ENCODE measurements at places on chromosomes 6 and 20.

GRCh38 chr6:127118298-127119101, at the start of gene RSPO3:
Gene RSPO3 (plus strand): TSS chr6:127118671. CDS start chr6:127119193, 522 bp downstream.
- no peak for DNase-seq

DNA sequence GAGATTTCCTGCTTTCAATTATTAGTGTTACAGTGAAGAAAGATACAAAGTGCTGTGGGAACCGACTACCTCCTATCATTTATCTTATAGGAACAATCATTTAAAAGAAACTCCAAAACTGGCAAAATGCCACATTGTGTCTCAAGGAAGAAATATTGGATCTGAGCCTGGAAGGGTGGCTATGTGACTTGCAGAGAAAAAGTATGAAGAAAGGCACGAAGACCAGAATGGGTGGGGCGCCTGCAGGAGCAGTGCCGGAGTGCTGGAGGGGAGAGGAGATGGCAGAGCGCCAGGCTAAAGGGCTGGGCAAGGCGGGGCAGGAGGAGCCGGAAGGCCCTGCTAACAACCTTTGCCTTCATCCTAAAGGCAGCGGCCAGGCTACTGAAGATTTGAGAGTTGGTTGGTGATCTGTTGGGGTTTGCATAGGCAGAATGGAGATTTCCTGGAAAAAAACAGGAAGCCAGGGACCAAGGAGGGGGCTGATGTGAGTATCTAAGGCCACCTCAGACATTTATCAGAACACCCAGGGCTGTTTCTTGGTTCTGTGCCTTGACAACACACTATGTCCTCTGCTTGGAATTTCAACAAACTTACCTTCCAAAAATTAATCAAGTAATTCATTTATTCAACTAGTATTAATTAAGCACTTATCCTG, 125.6 kb downstream of the MAFB start:
- no peak for DNase-seq

GRCh38 chr20:54172856-54173652, 732 bp downstream of the CYP24A1 start:
- no peak for DNase-seq

DNA sequence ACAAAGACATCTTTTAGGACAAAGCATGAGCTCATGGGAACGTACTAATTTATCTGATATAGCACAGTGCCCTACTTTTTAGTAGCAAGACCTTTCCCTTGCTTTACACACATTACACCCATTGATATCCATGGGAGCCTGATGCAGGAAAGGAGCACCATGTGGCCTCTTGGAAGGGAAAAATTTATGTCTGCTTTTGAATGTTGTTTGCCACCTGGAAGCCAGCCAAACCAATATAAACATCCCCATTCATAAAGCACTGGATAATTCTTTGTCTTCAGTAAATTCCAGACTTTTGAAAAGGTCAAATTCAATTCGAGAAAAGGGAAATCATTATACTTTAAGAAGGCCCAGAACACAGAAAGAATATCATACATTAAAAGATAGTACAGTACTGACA, 152.3 kb upstream of the BEND6 start:
- DNase-seq = no peak

DNA sequence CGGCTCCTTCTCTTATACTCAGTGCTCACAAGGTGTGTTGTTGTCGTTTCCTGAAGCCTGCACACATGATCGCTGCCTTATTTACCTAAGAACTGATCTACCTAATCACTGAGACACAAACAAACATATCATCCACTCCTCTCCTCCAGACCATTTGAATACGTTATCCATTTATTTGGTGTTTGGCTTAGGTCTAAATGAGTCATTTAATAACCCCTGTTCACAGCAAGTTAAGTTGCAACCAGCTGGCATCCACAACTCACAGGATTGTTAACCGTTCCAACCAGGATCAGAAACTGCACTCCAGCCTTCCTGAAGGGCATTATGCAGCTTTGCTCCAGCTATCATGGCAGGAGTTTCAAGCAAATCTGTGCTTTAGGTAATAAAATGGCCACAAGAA, 511.1 kb upstream of the MAP3K7 start:
- DNase-seq = no peak

- peak; percentile 19 for DNase-seq
These were observed 25.6 kb upstream of the HLA-DQB1 start for GRCh38 chr6:32692019-32692418.

GRCh38 chr6:53446151-53446550, 97.4 kb upstream of the ELOVL5 start:
- DNase-seq = no peak

GRCh38 chr6:26199773-26200764, 112.8 kb downstream of the HFE start:
- no peak for DNase-seq

DNA sequence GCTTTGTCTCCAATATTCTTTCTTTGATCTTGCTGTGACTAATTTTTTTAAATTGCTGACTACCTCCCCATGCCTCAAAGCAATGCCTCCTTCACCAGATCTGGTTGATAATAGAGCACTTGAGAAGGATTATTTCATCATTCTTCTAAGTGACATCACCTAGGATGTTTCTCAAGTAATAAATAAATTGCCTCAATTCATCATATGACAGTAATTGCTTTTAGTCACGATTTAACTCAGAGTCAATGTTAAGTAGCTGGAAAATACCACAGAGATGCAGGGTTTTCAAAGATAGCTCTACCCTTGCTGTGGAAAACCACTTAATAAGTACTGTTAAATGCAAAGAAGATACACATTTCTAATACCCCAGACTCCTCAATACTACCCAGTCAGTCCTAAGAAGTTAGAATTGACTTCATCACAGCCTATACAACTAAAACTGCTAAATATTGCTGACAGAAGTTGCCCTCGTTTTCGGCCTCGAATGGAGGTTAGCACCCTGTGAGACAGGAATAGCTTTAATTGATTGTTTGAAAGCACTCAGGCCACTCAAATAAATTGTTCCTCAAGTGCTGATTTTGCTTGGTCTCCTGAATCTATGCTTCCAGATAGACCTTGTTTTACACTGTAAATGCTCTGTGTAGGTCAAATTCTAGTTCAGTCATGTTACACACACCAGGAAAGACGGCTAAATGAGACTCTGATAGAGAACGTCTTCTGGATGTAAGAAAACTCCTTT, 640.6 kb upstream of the CHD6 start:
- no peak for DNase-seq

- no peak for DNase-seq
These were observed 7.4 kb upstream of the COX4I2 start for GRCh38 chr20:31630187-31630790.

- DNase-seq = no peak
These were observed 608.9 kb downstream of the MAFB start for GRCh38 chr20:40080041-40080652.

DNA sequence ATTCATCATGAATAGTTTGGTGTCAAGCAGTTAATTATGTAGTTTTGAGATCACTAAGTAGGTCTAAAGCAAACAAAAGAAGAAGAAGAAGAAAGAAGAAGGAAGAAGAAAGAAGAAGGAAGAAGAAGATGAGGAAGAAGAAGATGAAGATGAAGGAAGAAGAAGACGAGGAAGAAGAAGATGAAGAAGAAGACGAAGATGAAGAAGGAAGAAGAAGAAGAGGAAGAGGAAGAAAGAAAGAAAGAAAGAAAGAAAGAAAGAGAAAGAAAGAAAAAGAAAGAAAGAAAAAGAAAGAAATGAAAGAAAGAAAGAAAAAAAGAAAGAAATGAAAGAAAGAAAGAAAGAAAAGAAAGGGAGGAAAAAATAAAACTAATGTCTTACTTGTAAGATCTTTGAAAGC, 9.2 kb downstream of the TMC2 start:
- DNase-seq = no peak

- no peak for DNase-seq
These were observed 69.7 kb upstream of the PMEPA1 start for GRCh38 chr20:57779401-57780003.

DNA sequence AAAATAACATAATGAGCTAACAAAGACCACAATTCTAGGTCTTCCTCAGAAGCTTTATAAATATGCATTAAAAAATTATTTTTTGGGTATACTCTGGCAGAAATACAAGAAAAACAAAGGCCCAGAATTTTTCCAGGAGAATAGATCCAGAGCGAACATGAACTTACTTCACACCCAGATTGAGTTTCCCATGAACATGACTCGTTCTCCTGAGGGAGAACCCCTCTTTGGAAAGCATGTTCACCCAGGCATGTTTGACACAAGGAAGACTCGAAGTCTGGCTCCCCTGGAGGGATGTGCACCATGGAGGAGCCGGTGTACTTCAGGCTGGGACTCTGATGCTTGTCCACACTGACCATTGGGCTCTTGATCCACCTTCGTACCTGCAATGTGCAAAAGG, 56.1 kb downstream of the SGK1 start:
- no peak for DNase-seq

DNA sequence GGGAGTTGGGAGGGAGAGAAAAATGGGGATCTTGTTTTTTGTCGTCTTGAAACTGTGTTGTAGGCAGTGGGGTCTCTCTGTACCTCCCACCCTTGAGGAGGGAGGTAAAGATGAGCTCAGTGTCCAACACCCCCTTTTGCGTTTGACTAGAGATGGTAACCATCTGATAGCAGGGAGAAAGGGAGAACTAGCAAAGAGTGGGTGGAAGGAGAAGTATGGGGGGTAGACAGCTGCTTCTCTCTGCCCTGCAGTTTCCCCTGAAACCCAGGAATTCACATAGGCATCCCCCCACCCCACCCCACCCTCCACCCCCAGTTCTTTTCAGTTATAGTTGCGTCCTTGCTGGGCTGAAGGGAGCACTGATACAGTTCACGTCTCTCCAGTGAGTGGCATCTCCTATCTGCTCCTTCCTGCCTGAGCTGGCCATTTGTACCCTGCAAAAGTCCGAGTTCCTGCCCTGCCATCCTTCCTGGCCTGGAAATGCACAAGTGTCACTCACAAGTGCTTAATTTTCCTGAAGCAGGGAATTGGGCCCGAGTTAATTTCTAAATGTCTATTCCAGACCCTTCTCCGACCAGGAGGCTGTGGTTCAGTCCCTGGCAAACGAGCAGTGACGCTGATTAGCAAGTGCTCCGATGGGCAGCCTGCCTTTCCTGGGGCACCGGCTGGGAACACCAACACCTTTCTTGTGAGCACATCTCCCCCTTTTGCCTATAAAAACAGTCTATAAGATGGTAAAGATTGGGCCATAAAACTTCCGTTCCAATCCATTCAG, 1.5 kb downstream of the SIRPA start:
- DNase-seq = no peak

All from stimulated activated CD4-positive, alpha-beta T cell treated with anti-CD3 and anti-CD28 coated beads, Interleukin-15, amount 100 ng/mL, for 1 hour (primary cell).